Left hindlimb (tissue), 1 donor: ENCODE measurements at places on chromosomes 12 and 14.

DNA sequence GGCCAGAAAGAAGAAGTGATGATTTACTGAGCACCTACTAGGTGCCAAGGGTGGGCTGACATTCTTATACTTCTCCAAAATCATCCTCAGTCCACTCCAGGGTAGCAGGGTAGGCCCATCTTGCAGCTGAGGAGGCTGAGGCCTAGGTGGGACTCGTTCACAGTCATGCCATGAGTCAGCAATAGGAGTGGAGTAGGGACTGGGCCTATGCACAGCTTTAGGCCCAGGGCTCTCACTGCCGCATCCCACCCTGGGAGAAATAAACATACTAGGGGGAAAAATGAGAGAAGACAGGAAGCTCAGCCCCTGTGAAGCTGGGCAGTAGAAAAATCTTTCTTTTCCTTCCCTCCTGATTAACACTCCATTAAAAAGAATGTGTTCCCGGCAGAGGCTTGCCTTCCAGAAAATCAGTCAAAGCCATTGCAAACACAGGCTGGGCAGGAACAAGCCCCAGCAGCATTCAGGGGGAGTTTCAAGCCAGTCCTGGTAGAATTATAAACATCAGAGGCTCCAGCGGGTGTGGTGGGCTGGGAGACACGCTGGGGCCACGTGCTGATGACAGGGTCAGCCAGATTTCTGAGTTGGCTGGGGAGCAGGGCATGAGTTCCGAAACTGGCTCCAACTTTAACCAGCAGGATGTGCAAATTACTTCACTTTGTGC lies 1.8 kb downstream of the HSPB8 start:
- DNase-seq, result peak; percentile 41

DNA sequence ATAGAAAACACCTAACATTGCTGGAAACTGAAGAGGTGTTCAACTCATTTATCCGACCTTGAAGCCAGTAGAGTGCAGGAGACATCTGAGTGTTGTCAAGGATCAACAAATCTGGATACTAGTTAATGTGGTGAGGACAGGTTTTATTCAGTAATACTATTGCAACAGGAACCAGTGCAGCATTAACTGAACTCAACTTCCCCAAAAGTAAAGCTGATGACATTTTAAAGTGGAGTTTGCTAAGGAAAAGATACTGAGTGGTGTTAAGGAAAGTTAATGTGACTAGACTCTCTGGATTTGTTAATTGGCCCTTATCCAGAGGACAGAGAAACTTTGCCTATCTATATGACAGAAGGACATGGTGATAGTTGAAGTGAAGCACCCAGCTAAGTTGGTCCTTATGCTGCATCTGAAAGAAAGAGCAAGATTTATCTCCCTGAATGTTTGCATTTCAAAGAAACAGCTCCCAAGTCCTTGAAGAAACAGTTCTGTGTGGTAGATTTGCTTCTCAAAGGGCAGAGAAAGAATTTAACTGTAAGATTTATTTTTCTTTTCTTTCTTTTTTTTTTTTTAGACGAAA lies 1.2 kb upstream of the CLEC7A start:
- no peak for DNase-seq

DNA sequence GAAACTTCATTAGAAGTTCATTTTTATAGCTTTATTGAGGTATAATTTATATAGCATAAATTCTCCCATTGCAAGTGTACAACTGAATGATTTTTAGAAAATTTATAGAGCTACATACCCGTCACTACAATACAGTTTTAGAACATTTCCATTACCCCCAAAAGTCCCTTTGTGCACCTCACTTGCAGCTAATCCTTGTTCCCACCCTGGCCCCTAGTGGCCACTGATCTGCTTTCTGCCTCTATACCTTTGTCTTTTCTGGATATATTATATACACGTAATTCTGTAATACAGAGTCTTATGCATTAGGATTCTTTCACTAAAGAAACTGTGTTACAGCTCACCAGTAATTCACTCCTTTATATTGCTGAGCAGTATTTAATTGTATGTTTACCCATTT lies 145.1 kb upstream of the DIO2 start:
- DNase-seq, result no peak

DNA sequence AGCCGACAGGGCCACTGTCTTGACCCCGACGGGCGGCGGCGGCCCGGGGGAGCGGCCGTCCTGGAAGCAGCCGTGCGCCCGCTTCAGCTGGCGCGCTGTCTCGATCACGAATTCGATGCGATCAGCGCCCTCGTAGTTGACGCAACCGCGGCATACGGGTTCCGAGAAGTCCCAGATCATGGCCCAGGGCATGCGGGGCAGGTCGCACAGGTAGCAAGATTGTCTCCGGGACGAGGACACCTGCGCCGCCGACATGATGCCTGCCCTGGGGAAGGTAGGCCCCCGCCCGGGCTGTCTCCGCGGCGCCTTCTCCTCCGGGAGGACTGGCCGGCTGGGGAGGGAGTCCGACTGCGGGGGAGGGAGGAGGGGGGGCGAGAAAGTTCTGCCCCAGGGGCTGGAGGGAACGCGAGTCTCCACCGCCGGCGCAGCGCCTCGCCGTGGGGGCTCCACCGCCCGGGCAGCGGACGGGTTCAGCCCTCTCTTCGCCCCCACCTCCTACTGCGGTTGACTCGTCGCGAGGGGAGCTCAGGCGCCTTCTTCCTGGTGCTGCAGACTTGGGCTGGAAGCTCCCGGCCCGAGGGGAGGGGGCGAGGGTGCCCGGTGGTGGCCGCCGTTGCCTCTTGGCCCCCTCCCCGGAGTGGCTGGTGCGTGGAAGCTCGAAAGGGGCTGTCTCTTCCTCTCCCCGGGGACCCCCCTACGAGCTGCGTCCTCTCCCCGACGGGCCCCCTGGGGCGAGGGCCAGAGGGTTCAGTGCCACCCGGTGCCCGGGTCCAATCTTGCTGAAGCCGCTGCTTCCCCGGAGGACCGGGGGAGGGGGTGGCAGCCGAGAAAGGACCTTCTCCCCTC lies 747 bp downstream of the IRF2BPL start:
- peak; percentile 84 for DNase-seq

- DNase-seq, result peak; percentile 41
Observed at GRCh38 chr12:105882404-105882803, 256.4 kb downstream of the NUAK1 start.
